ENCODE measurements at places on chromosomes 5 and 9.

- DNase-seq = no peak
Measured at GRCh38 chr5:137179203-137179602, 319.9 kb downstream of the SPOCK1 start.

DNA sequence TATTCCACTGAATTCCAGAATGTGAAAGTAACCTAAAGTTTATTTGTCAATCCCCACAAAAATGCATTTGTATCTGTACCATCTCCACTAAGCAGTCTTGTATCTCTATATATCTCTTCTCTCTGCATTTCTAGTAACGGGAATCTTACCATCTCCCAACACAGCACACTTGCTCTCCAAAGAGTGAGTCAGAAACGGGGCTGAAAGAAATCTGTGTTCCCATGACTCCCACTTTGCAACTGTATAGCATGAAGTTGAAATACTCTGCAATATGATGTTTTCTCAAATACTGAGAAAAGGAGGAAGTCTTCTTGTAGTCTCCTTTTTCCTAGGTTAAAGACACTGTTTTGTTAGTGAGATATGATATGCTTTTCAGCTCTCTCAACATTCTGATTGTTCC, 848.8 kb upstream of the ACO1 start:
- DNase-seq = no peak

- no peak for DNase-seq
Measured at GRCh38 chr5:150469718-150470469, 20.4 kb upstream of the RPS14 start.

DNA sequence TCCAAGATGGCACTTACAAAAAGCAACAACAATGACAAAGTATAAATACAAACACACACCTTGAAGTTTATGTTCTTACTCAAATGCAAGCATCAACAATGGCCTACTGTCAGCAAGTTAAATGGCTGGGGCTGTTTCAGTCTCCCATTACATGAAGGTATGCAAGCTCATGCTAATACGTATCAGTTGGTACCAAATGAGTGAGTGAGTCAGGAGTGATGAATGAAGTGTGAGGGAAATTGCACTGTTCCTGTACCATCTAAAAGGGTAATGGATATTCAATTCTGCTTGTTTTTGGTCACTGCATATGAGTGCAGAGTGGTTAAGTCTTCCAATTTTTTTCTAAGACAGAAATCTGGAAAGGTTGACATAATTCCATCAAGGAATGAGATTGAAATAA, 964.9 kb downstream of the MAT2B start:
- no peak for DNase-seq

- no peak for DNase-seq
Measured at GRCh38 chr9:37954581-37954981, 50.7 kb upstream of the SLC25A51 start.

DNA sequence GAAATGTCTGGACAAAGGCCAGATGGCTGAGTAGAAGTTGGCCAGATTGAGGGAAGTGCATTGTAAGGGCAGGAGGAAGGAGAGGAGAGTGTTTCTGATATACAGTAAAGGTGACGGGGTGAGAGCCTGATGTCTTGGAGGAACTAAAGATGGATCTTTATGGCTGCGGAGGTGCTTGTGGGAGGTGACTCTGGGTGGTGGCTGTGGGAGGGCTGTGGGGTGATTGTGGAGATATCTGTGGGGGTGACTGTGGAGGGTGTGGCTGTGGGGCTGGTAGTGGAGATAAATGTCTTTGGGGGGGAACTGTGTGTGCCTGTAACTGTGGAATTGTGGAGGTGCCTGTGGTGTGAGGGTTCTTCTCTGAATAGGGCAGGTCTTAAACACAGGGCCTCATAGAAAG, 121.4 kb downstream of the CMYA5 start:
- no peak for DNase-seq

DNA sequence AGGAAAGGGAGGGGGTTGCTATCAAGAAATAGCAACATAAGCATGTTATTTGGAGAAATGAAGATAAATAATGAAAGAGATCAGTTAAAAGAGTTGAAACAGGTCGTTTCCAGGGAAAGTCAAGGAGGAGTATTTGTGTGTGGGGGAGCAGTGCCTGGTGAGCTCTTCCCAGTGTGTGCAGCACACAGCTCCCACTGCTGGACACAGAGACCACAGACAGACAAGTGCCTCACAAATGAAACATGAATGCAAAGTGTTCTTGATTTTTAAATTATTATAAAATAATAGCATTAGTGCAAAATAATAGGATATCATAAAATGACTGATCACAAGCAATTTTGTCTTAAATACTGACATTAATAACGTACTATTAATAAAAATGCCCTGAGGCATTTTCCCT, 40.8 kb downstream of the LIFR start:
- no peak for DNase-seq

DNA sequence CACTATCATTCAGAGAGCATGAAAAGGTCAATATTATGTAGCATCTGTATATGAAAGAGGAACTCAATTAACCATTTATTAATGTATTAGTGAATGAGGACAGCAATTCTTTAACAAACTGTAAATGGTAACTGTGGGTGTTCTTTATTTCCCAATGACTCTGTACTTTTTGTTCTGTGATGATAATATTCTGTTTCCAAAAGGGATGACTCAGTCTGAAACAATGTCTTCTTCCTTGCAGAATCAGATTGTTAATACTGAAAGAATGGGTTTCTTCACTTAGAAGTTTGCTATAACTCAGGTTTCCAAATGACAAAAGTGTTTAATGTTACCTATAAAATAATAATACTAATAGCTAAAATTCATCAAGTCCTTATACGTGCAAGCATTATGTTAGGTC, 1518.7 kb upstream of the WWC1 start:
- DNase-seq = no peak

GRCh38 chr9:125330587-125330986, 69.0 kb downstream of the GAPVD1 start:
- DNase-seq = no peak

DNA sequence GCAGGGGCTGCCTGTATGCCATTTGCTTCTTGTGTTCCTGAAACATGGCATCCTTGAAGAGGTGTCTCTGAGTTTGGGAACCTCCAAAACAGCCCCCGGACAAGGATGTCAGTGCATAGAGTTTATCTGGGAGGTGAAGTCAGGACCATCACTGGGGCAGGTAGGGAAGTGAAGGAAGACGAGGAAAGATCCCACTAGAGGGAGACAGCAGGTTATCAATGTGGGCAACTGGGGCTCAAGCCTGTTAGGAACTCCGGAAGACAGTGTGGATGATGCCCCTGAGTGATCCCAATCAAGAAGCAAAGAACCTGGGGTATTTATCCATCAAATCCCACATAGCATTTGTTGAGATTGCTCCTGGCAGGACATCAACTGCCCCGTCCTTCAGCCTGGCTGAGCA, 233.1 kb downstream of the AGTPBP1 start:
- no peak for DNase-seq

DNA sequence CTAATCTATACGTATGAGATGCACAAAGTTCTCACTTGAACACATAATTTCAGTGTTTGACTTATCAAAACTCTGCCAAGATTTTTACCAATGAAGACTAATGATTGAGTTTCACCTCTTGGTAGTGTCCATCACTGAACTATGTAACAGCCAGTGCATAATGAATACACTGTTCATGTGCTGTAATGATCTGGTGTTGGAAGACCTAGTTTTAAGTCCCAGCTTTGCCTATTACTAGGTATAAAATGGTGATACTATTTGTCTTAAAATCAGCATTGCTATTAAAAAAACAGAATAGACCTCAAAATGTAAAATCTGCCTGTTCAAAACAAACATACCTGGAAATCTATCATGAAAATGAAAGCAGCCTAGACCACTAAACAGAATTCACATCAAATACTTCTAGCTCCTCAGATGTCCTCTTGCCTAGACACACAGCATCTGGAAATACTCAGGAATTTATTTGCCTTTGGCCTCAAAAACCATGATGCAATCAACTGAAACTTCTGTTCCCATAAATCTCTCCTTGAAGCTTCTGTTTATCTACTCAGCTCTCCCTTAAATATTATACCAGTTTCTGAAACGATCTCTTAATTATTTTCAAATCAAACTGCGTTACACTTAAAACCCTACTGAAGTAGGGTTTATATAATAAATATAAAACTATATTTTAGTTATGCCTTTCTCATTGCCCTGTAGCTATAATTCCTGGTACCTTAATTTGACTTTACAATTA, 38.1 kb downstream of the MRPS27 start:
- no peak for DNase-seq

GRCh38 chr9:27280860-27281259, 16.1 kb downstream of the EQTN start:
- no peak for DNase-seq

- DNase-seq = no peak
Measured at GRCh38 chr9:14405176-14405706, 91.3 kb upstream of the NFIB start.

- no peak for DNase-seq
Measured at GRCh38 chr5:107985144-107985543, 314.4 kb upstream of the EFNA5 start.

DNA sequence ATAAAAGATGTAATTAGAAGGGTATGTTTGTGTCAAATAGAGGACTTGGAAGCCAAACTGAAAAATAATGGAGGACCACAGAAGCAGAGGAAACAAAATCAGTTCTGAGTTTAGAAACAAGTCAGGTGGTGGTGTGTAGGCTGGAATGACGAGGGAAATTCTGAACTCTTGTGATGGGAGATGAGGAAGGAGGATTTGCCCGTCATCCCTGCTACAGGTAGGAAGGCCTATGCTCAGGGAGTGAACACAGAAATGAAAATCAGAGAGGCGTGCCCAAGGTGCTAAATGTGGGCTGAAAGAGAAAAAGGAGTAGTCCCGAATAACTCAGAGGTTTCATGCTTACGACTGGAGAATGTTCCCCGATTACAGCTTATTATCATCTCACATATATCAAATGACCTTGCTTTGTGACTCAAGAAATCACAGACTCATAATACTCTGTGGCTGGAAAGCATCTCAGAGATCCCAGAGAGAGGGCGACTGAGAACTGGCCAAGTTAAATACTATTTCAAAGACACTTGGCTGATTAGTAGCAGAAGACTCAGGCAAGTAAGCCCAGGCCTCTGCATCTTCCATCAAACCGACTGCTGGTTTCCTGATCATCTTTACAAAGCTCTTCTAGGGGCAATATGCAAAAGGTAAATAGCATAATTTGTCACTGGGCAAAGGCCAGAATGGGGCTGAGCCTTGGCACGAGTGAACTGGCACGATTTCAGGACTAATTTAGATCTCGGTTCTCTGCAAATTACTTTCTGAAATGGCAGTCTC, 126.0 kb downstream of the SUSD1 start:
- no peak for DNase-seq

DNA sequence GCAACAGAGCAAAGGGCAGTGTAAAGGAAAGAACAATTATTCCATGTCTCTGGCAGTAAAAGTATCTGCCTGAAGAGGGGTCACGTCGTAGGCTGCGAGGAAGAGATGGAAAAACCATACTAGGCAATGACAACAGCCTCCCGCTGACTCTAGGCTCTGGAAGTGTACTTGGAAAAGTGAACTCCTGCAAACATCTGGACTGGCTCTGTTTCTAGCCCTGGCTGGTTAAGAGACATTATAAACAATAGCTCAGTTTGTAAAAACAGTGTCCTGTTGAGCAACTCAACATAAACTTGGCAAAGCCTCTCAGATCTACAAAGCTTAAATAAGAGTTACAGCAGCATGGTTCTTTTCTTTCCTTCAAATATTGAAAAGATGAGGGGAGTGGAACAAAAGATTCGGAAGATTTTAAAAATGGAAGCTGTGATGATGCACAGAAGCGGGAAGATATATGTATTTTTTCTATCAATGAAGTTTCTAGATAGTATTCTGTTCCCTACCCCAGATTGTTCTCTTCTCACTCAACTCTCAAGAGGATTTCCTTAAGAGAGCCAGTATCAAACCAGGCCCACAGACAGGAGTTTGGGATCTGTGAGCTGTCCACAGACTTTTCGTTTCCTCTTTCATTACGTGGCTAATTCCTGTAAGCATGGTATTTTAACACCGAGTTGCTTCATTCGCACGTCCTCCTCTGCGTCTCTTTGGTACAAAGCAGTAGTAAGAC, 79.4 kb downstream of the SPTLC1 start:
- DNase-seq = no peak

DNA sequence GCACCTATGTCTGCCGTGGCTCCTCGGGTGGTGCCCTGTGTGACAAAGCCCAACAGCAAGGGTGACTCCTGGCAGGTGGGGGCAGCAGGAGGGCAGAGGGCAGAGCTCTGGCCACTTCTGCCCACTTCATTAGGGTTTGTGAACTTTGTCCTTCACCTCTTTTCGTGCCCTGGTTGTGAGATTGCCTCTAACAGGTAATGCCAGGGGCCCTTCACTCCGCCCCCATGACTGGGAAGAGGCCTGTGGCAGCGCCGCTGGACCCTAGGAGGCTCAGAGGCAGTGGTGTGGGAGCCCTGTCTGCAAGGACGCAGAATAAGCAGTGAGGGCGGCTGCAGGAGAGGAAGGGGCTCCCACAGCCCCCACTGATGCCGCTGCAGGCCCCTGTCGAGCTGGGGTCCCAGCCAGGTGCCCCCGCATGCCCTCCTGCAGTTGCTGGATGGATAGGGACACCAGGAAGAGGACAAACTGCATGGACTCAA, 108.7 kb upstream of the LMX1B start:
- no peak for DNase-seq

DNA sequence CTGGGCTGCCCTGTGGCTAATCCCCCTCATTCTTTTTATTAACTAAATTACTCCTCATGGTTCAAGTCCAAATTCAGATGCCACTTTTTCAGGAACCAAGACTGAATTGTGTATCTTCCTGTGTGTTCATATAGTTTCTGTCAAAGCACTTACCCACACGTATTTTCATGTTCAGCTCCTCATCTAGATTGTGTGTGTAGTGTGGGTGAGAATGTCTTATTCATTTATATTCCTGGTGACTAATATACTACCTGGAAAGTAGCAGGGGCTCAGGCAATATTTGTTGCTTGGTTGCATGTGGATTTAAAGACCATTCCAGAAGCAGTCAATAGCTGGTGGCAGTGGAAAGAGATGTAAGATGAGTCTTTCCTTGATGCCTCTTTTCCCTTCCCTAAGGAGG, 48.5 kb upstream of the SRP19 start:
- no peak for DNase-seq

GRCh38 chr5:176875783-176876505, 23.2 kb downstream of the HK3 start:
- DNase-seq = no peak

DNA sequence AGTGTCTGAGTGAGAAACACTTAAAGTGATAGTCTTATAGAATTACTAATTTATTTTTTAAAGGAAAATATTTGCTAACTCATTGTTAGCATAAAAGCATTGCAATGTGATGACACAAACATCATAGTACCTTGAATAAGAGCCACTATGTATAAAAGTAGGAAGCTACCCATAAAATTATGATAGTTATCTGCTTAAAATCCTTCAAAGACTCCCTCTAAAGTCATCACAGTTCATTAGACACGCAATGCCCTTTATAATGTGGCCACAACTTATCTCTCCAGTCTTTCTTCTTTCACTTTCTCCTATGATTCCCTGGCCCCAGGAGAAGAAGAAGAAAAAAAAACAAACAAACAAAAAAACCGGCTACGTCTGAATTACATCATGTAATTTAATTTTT, 1144.0 kb upstream of the NUDT12 start:
- DNase-seq = no peak

- no peak for DNase-seq
Measured at GRCh38 chr5:133371371-133372155, 240.8 kb downstream of the FSTL4 start.

Data from activated CD4-positive, CD25-positive, alpha-beta regulatory T cell (primary cell).